ENCODE measurements at places on chromosomes 1 and 21.

GRCh38 chr1:109994654-109995053 lies 10.1 kb downstream of the AHCYL1 start:
- DNase-seq, result no peak
- no peaks in the 10 kb centered on the region for H3K27me3 ChIP-seq
- H3K4me3 ChIP-seq, result no peak overlapping the region

- H3K4me1 ChIP-seq, result no peaks in the 10 kb centered on the region
- no peak overlapping the region for H3K27ac ChIP-seq
- DNase-seq, result peak; percentile 54
Observed at GRCh38 chr1:62508187-62508758, 71.4 kb downstream of the USP1 start.

DNA sequence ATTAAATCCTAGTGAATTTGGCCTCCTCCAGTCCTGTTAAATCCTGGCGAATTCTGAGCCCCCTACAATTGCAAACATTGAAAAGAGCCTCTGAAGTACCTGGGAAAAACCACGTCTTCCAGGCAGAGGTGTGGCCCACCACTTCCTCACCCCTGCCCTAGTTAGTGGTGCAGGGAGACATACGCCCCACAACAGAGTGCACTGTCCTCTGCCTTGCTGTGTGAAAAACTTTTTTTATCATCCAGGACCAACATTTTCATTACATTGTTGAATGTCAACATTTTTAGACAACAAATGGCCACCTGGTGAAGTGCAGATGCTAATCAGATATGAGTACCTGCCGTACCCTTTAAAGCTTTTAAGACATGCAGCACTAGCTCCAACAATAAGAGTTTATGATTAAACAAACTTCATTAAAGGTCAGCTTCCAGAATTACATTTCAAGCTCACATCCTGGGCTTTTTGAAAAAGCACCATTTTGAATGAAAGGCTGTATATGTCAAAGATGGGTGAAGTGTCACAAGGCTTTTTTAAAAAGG lies 13.6 kb upstream of the TMPRSS2 start:
- H3K4me3 ChIP-seq, result no peak overlapping the region
- no peaks in the 10 kb centered on the region for H3K36me3 ChIP-seq
- no peaks in the 10 kb centered on the region for H3K27me3 ChIP-seq
- no peaks in the 10 kb centered on the region for H3K4me1 ChIP-seq
- no peak for DNase-seq

DNA sequence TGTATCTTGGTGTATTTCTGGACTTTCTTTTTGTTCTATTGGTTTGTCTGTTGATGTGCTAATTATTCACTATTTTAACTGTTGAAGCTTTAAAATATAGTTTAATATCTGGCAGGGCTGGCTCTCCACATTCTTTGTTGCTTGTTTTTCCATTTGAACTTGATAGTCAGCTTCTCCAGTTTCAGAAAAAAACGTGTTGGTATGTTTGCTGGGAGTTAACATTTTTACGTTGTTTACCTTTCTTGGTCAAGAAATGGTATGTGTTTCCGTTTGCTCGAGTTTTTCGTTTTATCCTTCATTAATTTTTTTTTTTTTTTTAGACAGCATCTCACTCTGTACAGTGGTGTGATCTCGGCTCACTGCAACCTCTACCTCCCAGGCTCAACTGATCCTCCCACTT lies 16.9 kb upstream of the ZBTB40 start:
- no peak for DNase-seq
- no peaks in the 10 kb centered on the region for H3K27me3 ChIP-seq
- H3K27ac ChIP-seq, result no peak overlapping the region
- H3K4me3 ChIP-seq, result no peak overlapping the region

GRCh38 chr1:214801191-214801590 lies 198.2 kb downstream of the CENPF start:
- H3K36me3 ChIP-seq, result no peaks in the 10 kb centered on the region
- no peaks in the 10 kb centered on the region for H3K27me3 ChIP-seq
- no peak for DNase-seq
- no peaks in the 10 kb centered on the region for H3K4me1 ChIP-seq
- no peak overlapping the region for H3K27ac ChIP-seq

GRCh38 chr1:38555594-38555993 lies 304.0 kb downstream of the RRAGC start:
- H3K27ac ChIP-seq, result no peak overlapping the region
- H3K36me3 ChIP-seq, result no peaks in the 10 kb centered on the region

GRCh38 chr1:219988387-219988786 lies 57.9 kb downstream of the EPRS1 start:
- peaks cover 39% of the 10 kb centered on the region for H3K4me1 ChIP-seq
- H3K27me3 ChIP-seq, result no peaks in the 10 kb centered on the region
- no peak overlapping the region for H3K4me3 ChIP-seq
- H3K36me3 ChIP-seq, result peaks cover 38% of the 10 kb centered on the region

Data from Karpas-422 (cell line).